MG63 (cell line): ENCODE measurements at places on chromosomes 11 and 22.

- DNase-seq = no peak
Measured at GRCh38 chr11:103396237-103396636, 287.0 kb downstream of the DYNC2H1 start.

DNA sequence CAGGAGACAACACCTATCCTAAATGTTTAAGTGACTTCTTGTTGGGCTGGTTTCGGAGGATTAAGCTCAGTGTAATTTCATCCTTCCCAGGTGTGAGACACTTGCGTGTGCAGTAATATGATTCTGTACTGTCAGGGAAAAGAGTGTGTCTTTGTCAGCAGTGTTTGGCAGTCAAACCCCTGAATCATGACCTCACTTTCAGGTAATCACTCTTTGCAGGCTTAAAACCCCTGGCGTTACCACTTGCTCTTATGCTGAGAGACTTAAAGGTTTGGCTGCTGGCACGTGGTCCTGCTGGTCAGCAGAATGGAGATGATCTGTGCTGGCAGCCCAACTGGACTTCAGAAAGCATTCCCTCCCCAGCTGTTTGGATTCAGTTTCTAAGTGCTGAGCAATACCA lies 56.1 kb downstream of the APIP start:
- peak; percentile 52 for DNase-seq

DNA sequence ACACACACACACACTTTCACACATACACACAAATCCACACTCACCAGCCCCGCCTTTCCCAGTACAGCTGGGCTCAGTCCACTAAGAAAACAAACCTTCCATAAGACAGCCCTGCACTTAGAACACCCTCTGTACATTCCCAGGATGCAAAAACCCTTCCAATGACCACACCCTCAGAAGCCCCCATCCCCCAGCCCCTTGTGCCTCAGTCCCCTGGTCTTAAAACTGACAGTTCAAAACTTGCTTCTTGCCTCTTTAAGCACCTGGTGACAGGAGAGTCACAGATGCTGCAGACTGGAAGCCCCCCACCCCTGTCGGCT lies 23.0 kb downstream of the APLNR start:
- peak; percentile 12 for DNase-seq

GRCh38 chr11:60944490-60945294 lies 7.3 kb downstream of the SLC15A3 start:
- no peak for DNase-seq

- DNase-seq = peak; percentile 92
Measured at GRCh38 chr11:94926698-94927237, 46.6 kb downstream of the CWC15 start.

DNA sequence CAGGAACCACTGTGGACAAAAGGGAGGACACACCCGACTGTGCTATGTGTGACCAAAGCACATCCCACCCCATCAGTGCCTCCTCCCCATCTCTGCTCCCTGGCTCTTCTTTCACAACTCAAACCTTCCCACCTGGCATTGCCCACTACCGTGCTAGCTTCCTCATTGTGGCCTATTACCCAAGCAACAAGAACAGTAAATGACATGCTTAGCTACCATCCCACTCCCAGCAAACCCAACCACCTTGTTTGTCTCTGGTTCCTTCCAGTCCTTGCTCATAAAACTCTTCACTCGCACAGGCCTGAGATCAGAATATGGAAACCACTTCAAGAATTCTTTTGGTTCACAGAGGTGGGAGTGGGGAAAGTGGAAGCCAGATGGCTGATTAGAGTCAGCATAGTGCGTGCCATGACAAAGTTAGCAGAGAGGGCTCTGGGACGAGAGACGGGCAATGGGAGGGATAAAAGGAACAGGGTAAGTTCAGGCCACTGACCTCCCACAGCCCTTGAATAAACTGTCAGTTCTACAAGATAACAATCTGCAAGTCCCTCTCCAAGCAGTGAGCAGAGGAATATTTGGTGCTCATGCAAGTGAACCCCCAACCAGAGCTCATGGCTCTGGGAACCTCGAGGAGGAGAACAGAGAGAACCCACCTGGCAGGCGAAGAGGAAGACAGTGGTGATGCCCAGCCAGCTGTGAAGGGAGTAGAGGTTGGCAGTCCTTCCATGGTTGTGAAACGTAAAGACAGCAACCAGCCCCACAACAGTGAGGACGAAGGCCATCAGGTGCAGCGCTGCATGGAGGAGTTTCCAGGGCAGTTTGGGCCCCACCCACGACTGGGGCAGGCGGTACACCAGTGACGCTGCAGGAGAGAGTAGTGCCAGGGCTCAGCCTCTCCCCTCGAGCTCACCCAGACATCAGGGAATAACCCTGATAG lies 8.3 kb downstream of the CYB561A3 start:
- no peak for DNase-seq

DNA sequence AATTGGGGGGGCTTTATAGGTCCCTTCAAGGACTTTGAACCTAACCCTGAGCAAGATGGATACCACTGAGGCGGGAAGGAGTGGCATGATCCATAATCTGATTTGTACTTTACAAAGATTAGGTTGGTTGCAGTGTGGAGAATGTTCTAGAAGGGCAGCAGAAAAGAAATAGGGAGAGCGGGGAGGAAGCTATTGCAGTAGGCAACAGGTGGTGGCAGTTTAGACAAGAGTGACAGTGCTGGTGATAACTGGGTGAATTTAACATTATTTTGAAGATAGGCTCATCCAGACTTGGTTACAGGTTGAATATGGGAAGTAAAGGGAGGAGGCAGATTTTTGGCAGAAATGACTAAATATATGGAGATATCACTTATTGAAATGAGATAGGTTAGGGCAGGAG lies 179.9 kb upstream of the CADM1 start:
- no peak for DNase-seq

GRCh38 chr11:27356624-27357222 lies 6.3 kb downstream of the CCDC34 start:
- DNase-seq = no peak

DNA sequence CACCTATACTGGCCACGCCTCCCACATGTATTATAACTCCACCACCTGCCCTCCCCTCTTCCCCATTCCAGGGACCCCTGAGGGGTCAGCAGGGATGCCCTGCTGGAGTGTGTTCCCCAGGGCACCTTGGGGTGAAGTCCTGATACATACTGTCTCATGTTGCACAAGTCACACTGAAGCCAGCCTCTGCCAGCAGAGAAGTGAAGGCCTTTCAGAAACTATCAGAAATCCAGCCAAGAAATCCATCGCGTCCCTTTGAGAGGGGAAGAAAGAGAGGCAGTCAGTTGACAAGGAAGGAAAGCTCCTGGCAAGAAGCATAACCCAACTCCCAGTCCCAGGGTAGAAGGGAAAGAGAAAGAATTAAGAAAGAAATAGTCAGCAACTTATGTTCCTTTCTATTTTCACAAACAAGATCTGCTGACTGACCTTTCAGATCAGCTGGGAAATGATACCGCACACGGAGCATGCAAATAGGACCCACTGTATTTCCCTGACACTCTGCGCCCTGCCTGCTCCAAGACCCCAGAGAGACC lies 45.2 kb downstream of the SC5D start:
- DNase-seq = no peak

GRCh38 chr22:39967103-39967829 lies 7.1 kb downstream of the TMA7B start:
- DNase-seq = no peak

DNA sequence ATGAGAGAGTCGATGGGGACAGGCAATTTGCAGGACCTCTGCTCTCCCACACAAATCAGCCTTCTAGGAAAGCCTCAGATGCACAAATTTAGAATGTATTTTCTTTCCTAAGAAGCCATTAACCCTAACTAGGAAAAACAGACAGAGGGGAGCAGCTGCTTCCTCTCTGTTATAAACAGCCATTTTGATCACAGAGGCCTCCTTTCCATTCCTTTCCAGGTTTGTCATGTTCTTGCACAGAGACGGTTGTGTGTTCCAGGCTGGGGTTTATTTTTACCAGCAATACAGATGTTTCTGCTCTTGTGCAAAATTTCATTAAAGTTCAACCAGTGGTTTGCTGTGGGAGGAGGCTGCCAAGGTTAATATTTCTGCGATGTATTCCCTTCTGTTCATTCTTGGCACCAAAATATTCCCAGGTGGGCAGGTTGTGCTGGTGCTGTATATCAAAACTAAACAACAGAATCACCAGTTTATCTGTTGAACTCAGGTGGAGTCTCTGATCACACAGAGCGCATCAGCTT lies 90.2 kb downstream of the NAV2 start:
- DNase-seq = no peak

DNA sequence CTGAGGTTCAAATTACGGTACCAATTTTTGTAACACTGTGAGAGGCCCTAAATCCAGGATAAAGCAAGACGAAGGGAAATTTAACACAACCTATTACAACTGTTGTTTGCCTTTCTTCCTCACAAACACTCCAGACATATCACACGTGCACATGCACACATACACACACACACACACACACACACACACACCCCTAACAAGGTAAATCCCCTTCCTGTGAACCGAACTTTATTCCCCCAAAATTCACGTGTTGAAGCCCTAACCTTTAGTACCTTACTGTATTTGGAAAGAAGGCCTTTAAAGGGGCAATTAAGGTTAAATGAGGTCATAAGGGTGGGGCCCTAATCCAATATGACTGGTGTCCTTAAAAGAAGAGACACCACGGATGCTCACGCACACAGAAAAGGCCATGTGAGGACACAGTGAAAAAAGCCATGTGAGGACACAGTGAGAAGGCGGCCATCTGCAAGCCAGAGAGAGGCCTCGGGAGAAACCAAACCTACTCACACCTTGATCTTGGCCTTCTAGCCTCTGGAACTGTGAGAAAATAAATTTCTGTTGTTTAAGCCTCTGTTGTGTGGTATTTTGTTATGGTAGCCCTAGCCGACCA lies 1.8 kb downstream of the SERGEF start:
- DNase-seq = no peak
